Small intestine (tissue), 16 donors: ENCODE measurements at places on chromosomes 13 and 19. TPM values are rescaled to one million over a fixed set of nuclear protein-coding genes. Genes with fewer than 3 reads are reported as not detected.
A peak's percentile ranks its signal among the peaks of the same experiment; 100 is the strongest.

- H3K36me3 ChIP-seq: no peaks in the 10 kb centered on the region
- no peak overlapping the region for H3K27ac ChIP-seq
- DNase-seq: no peak
- no peak overlapping the region for H3K4me3 ChIP-seq
- no peaks in the 10 kb centered on the region for H3K4me1 ChIP-seq
Observed at GRCh38 chr13:25080773-25081172, 15.2 kb upstream of the PABPC3 start.

- H3K4me3 ChIP-seq: no peak overlapping the region
- no peak for DNase-seq
- H3K36me3 ChIP-seq: no peaks in the 10 kb centered on the region
- no peaks in the 10 kb centered on the region for H3K27me3 ChIP-seq
Observed at GRCh38 chr13:30487075-30487470, 21.3 kb upstream of the HMGB1 start.

GRCh38 chr13:50543782-50544181 is 299.7 kb downstream of the DLEU7 start:
- no peaks in the 10 kb centered on the region for H3K36me3 ChIP-seq
- H3K4me1 ChIP-seq: no peaks in the 10 kb centered on the region
- peak overlapping the region; percentile 12 for H3K27ac ChIP-seq
- DNase-seq: no peak

GRCh38 chr19:1417681-1418495 is 10.5 kb downstream of the DAZAP1 start:
- no peaks in the 10 kb centered on the region for H3K27me3 ChIP-seq
- H3K4me3 ChIP-seq: no peak overlapping the region
- H3K4me1 ChIP-seq: peaks cover 47% of the 10 kb centered on the region
- H3K36me3 ChIP-seq: peaks cover 12% of the 10 kb centered on the region
- DNase-seq: no peak

GRCh38 chr19:29564574-29565005 is 38.8 kb downstream of the VSTM2B start:
- no peaks in the 10 kb centered on the region for H3K36me3 ChIP-seq
- no peak overlapping the region for H3K27ac ChIP-seq
- no peaks in the 10 kb centered on the region for H3K27me3 ChIP-seq

GRCh38 chr13:75511051-75511625 is 26.5 kb downstream of the COMMD6 start:
- H3K27me3 ChIP-seq: no peaks in the 10 kb centered on the region
- no peaks in the 10 kb centered on the region for H3K36me3 ChIP-seq
- no peak for DNase-seq
- no peak overlapping the region for H3K4me3 ChIP-seq
- H3K27ac ChIP-seq: no peak overlapping the region
- H3K4me1 ChIP-seq: no peaks in the 10 kb centered on the region

DNA sequence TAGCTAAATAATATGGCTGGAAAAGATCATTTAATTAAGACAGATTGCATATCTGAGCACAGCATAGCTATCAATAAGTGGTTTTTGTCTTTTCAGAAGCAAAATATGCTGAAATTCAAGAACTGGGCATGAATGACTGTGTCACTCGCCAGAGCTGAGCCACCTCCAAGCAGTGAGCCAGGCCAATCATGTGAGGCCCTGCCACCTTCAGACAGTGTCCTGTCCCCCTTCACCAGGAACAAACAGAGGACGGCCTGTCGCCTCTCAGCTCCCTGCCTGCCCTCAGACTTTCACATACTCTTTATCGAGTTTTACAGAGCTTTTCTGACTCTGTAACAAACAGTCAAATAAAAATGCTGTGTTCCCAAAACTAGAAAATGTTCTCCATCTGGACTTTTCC is 171.0 kb upstream of the TSC22D1 start:
- H3K4me1 ChIP-seq: no peaks in the 10 kb centered on the region
- H3K27ac ChIP-seq: no peak overlapping the region
- H3K27me3 ChIP-seq: no peaks in the 10 kb centered on the region
- H3K4me3 ChIP-seq: no peak overlapping the region

DNA sequence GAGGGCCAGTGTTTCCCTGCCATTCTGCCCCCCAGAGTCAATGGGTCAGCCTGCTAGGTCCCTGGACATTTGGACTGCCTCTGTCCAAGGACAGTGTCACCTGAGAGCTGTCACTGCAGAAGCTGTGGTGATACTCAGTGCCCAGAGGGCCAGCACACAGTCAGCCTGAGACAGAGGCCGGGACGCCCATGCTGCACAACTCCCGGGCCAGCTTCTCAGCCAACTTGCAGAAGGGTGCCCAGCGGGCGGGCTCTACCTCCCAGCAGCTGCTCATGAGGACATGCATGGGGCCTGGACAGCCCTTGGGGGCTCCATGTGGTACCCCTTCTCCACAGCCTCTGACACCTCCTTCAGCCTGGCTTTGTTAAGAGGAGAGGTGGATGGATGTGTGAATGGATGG is 3.8 kb upstream of the RAX2 start:
- H3K4me1 ChIP-seq: no peaks in the 10 kb centered on the region
- no peaks in the 10 kb centered on the region for H3K36me3 ChIP-seq
- DNase-seq: no peak
- no peak overlapping the region for H3K4me3 ChIP-seq
- no peaks in the 10 kb centered on the region for H3K27me3 ChIP-seq

- no peak overlapping the region for H3K4me3 ChIP-seq
- no peaks in the 10 kb centered on the region for H3K27me3 ChIP-seq
- H3K27ac ChIP-seq: no peak overlapping the region
- no peaks in the 10 kb centered on the region for H3K36me3 ChIP-seq
- no peak for DNase-seq
Observed at GRCh38 chr13:38814331-38814730, 127.5 kb downstream of the FREM2 start.

DNA sequence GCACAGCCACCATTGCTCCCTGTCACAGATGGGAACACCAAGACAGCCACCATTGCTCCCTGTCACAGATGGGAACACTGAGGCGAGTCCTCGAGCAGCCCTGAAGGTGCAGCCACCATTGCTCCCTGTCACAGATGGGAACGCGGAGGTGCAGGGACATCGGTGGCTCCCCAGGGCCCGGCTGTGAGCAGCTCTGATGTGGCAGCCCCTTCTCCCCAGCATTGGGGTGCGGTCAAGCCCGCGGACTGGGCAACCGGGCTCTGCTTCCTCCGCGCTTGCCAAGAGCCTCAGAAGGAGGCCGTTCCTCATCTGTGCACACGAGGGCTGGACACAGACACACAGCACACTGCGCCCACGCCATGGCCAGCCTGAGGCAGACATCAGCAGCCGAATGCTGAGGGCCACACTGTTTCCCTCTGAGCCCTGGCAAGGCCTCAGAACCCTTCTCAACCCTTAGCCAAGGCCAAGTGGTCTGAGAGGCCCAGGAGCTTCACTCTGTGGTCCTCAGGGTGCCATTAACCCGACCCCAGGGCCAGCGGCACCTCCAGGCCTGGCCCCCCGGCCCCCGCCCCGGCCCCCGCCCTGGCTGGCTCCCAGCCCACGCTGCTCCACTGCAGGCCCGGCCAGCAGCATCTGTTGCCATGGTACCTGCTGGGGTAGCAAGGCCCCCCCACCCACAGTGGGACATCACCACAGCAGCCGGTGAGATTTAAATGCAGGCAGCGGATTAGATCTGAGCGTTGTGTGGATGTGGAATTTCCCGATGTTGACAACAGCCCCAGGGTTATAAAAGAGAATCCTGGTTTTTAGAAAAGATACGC is 18.4 kb downstream of the C2CD4C start:
- H3K4me1 ChIP-seq: no peaks in the 10 kb centered on the region
- H3K4me3 ChIP-seq: no peak overlapping the region
- no peak overlapping the region for H3K27ac ChIP-seq

- H3K27ac ChIP-seq: no peak overlapping the region
- no peak overlapping the region for H3K4me3 ChIP-seq
- H3K36me3 ChIP-seq: no peaks in the 10 kb centered on the region
- no peaks in the 10 kb centered on the region for H3K27me3 ChIP-seq
- no peaks in the 10 kb centered on the region for H3K4me1 ChIP-seq
Observed at GRCh38 chr13:75847588-75847987, 211.5 kb downstream of the LMO7 start.

DNA sequence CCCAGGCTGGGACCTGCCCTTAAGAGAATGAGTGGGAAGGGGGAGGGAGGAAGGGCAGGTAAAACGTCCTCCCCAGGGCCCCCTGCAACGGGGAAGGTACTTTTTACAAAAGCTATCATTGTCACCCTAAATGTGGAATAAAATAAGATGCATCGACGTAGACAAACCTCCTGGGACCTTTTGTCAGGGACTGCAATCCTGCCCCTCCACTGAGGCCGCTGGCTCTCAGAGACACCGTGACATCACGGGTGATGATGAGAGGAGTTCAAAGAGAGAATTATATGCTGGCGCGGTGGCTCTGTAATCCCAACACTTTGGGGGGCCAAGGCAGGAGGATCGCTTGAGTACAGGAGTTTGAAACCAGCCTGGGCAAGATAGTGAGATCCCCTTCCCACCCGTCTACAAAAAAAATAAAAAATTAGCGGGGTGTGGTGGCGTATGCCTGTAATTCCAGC is 1.8 kb upstream of the MYBPC2 start:
- H3K4me3 ChIP-seq: peak overlapping the region; percentile 63
- H3K27ac ChIP-seq: no peak overlapping the region
- peaks cover 3% of the 10 kb centered on the region for H3K4me1 ChIP-seq
- peaks cover 4% of the 10 kb centered on the region for H3K27me3 ChIP-seq

DNA sequence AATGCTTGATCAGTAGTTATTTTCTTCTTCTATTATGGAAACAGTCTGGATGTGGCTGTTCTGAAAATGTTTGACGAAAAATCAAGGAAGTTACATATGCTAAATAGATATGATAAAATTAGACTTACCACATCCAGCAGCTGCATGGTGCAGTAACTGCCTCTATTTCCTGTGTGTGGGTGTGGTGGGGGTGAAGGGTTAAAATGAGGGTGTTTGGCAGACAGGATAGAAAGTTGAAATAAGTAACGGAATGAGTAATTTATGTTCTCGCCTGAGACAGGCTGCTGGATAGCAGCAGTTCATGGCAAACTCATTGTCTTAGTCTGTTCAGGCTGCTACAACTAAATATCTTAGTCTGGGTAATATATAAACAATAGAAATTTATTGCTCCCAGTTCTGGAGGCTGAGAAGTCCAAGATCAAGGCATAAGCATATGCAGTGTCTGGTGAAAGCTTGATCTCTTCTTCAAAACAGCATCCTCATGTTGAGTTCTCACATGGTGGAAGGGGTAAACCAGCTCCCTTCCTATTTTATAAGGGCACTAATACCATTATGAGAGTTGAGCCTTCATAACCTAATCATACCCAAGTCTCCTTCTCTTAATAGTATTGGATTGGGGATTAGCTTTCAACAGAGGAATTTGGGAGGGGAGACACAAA is 1248.9 kb downstream of the SLITRK5 start:
- no peak overlapping the region for H3K4me3 ChIP-seq
- H3K27me3 ChIP-seq: no peaks in the 10 kb centered on the region
- no peak overlapping the region for H3K27ac ChIP-seq
- DNase-seq: no peak
- no peaks in the 10 kb centered on the region for H3K4me1 ChIP-seq
- no peaks in the 10 kb centered on the region for H3K36me3 ChIP-seq

DNA sequence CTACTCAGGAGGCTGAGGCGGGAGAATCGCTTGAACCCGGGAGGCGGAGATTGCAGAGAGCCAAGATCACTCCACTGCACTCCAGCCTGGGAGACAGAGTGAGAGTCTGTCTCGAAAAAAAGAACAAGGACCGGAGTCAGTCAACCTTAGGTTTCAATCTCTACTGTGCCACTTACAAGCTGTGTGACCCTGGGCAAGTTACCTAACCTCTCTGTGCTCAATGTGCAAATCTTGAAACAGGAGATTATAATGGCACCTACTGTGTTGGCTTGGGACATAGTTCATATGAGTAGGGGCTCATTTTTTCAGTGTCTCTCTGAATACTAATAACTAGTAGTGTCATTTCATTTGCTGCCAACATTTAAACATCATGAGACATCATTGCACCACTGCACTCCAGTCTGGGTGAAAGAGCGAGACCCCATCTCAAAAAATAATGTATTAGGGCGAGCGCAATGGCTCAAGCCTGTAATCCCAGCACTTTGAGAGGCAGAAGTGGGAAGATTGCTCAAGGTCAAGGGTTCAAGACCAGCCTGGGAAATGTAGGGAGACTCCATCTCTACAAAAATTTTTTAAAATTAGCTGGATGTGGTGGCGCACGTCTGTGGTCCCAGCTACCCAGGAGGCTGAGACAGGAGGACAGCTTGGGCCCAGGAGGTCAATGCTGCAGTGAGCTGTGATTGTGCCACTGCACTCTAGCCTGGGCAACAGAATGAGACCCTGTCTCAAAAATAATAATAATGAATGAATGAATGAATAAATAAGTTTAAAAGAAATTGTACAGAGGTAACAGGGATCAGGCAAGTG is 5.5 kb downstream of the C3 start:
- H3K27me3 ChIP-seq: no peaks in the 10 kb centered on the region
- no peak overlapping the region for H3K4me3 ChIP-seq

- H3K4me1 ChIP-seq: no peaks in the 10 kb centered on the region
- no peaks in the 10 kb centered on the region for H3K27me3 ChIP-seq
- no peak for DNase-seq
- no peaks in the 10 kb centered on the region for H3K36me3 ChIP-seq
Observed at GRCh38 chr19:8618751-8619150, 8.2 kb upstream of the ADAMTS10 start.

DNA sequence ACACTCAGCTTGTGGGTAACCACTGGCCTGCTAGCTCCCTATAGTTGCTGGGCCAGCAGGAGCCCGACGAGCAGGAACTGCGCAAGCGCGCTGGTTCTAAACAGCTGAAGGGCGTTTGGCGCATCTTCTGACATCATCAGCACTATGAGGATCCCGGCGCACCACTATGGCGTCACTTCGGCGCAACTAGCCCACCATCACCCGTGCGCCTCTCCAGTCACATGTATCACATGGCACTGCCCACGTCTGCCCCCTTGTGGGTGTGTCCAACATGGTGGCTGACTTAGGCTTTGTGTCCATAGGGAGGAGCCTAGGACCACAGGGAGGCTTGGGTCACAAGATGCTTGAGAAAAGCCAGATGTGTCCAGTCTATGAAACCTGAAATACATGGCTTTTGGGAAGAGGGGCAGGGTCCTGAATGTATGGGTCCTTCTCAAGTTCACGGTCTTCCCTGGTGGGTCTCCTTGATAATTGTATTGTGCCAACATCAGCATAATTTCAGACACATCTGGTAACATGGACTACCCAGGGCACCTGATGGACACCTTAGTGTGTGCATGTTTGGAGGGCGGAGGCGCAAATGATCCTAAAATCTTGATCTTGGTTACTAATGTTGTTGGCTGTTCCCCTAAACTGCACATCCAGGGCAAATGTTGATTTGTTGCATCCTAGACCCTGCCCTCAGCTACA is 18.0 kb downstream of the KLK4 start:
- no peak for DNase-seq
- no peaks in the 10 kb centered on the region for H3K36me3 ChIP-seq
- no peak overlapping the region for H3K4me3 ChIP-seq
- no peak overlapping the region for H3K27ac ChIP-seq

The CCDC70 gene
- polyA plus RNA-seq: not detected

The ZNF540 gene
- 1.6 TPM for polyA plus RNA-seq

The CABP5 gene
- not detected for polyA plus RNA-seq

The RAB3A gene
- polyA plus RNA-seq: 1.9 TPM

The MCEMP1 gene
- 1.4 TPM for polyA plus RNA-seq

The URAD gene
- 59.8 TPM for polyA plus RNA-seq

The ZNF440 gene
- 7.2 TPM for polyA plus RNA-seq

The BRCA2 gene
- under 0.01 TPM for polyA plus RNA-seq

The UQCR11 gene
- polyA plus RNA-seq: 164 TPM
